NCI-H524 (cell line): ENCODE measurements at places on chromosomes 2 and 18.
A peak's percentile ranks its signal among the peaks of the same experiment; 100 is the strongest.

DNA sequence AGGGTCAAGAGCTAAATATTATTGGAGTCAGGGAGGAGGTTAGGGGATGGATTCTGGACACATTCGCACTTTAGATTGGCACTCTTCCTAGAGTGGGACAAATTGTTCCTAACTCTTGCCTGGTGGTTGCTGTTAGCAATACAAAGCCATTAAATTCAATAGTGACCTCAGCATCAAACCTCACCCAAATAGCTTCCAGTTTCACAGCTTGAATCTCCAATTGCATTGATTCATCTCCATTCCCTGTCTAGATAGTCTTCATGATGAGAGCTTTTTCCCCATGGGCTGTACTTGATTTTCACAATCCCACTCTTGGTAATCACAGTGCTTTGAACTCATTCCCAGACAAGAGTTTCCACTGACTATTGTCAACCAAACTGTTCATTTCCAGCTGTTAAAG is 585.9 kb upstream of the SYT4 start:
- DNase-seq, result no peak

- no peak for DNase-seq
Observed at GRCh38 chr2:219438453-219438852, 3.8 kb downstream of the SPEG start.

GRCh38 chr2:60148716-60149115 is 404.7 kb downstream of the BCL11A start:
- DNase-seq, result no peak

- DNase-seq, result no peak
Observed at GRCh38 chr18:21129566-21130216, 18.1 kb upstream of the ROCK1 start.

- peak; percentile 29 for DNase-seq
Observed at GRCh38 chr2:95312543-95313201, 15.5 kb downstream of the KCNIP3 start.

- peak; percentile 37 for DNase-seq
Observed at GRCh38 chr2:165793779-165794535, at the start of gene GALNT3. TSS of gene GALNT3 (minus strand) at chr2:165794247. CDS start at chr2:165770700, 23,547 bp downstream.

GRCh38 chr2:195531754-195532153 is 125.3 kb upstream of the SLC39A10 start:
- DNase-seq, result no peak

GRCh38 chr2:112152476-112153178 is 14.4 kb downstream of the FBLN7 start:
- DNase-seq, result no peak

DNA sequence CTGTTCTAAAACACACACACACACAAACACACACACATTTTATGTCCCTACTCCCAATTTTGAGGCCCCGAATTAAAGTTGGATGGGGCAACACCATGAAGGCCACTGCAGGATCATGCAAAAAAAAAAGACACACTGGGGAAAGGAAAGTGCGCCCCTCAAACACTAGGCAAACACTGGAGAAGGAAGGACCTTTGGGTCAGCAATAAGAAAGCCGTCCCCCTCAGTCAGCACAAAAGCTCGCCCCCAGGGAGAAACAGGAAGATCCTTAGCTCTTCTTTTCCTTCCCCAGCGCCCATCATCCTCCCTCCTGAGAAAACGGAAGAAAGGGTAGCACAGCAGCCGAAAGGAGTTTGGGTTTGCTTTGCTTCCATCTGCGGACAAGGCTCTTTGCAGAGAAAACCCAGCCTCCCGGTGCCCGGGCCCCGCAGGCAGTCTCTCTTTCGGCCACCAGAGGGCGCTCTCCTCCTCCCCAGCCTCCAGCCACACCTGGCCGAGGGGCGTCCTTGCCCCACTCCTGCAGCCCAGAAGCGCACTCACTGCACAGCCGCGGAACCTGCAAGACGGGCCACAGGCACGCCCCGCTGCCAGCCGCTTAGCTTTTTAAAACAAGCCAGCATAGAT is 248.5 kb downstream of the CDH20 start:
- peak; percentile 46 for DNase-seq

- no peak for DNase-seq
Observed at GRCh38 chr18:62588217-62588616, 65.4 kb downstream of the ZCCHC2 start.

GRCh38 chr2:191878548-191879279 is 31.8 kb upstream of the CAVIN2 start:
- DNase-seq, result no peak

GRCh38 chr2:119753041-119753929 is 6.4 kb upstream of the PTPN4 start:
- peak; percentile 54 for DNase-seq

DNA sequence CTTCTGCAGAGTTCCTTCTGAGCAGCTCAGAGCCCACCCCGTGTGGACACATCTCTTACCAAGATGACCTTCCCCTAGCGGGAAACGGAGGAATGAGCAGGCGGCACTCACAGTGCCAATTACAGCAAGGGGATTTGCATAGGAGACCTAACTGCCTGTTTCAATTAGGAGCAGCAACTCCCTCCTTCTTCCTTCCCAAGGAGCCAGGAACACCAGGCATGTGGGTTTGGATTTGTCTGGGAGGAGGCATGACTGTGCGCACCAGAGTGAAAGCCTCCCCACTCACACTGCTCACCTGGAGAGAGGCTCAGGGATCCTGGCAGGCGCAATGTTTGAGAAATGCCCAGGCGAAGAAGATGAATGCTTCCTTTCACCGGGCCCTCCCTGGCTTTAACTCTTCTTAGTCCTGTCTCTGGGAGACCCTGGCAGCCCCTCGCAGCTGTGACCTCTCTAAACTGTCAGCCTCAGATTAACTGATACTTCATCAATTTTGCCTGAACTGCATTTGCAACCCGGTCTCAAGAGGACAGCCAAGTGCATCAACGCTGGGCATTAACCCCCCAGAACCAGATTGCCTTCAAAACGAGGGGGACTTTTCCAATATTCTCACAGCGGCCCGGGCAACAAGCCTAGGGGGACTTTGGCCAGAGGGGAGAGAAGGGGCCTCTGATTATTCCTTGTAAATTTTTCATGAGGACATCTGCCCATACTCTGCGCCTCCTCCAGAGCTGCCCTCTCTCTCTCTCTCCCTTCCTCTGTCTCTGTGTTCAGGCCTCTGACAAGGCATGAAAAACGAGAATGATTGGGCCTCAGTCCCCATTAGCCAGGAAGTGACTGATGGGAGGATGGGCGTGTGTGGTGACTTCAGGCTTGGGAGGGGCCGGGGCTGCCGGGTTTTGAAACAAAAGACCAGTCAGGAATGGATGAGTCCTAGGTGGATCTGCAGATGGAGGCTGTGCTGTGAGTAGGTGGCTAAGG is 93.8 kb downstream of the CMPK2 start:
- DNase-seq, result peak; percentile 92

DNA sequence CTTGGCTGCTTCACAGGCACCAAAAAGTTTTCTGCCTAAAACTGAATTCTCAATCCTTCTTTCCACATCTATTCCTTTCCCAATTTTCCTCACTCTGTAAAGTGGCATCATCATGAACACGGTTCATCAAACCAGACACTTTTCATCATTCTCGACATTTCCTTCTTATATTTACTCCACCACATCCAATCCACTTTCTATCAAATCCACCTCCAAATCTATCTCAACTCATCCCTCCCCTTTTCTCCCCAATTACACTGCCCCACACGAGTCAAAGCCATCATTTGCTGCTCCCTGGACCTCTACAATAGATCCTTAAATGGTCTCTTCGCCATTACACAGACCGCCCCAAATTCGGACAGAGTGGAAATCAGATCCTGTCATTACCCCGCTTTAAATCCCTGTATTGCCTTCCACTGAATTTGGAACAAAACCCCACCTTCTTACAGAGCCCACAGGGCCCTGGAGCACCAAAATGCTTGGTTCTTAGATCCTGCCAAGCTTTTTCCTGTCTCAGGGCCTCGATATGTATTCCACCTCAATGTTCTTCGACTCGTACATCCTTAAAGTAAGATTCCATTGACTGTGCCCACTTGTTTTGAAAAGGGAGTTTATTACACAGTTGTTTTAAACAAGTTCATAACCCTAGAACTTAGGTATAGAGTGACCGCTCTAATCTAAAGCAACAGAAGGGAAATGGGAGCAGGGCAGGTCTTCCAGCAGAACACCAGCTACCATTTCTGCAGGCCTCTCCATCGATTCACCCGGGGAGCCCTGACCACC is 856 bp downstream of the ACAA2 start:
- DNase-seq, result no peak

GRCh38 chr2:234771980-234772732 is 179.7 kb upstream of the SH3BP4 start:
- peak; percentile 8 for DNase-seq

DNA sequence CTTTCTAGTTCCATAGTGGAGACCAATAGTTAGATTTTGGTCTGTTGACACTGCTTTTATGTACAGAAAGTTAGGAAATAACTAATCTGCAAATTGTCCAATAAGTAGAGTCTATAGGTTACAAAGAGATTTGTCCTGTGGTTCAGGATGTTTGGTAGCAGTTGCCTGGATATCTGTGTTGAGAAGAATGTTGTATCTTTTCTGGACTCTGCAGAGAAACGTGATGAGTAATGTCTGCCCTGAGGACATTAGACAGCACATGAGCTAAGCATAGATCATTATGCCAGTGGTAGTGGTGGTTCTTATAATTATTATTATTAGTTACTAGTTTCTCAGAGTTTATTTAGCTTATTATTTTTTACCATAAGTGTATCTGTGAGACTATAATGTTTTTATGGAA is 65.8 kb downstream of the ANKRD62 start:
- no peak for DNase-seq

DNA sequence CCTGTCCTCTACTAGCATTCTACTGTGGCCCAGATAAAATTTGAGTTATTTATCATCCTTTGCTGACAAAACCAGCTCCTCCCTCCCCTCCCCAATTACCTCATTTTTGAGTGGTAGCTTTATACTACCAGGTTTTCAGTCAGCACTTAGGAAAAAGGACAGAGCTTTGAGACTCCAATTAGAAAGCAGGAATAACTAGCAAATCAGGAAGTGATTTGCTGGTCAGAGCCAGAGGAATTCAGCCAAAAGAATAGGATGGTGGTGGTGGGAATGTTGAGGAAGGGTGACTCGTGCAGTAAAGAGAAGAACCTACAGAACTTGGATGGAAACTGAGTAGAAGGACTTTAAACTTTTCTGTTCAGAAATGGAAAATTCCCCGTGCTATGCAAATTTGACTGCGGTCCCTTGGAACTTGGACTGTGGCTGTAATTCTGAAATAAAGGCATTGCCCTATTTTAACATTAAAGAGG is 3.7 kb downstream of the MYL12B start:
- no peak for DNase-seq

- peak; percentile 66 for DNase-seq
Observed at GRCh38 chr18:77702686-77703085, 453.0 kb downstream of the GALR1 start.

- DNase-seq, result no peak
Observed at GRCh38 chr2:177029501-177029900, 183.1 kb upstream of the HNRNPA3 start.

- DNase-seq, result no peak
Observed at GRCh38 chr2:191247381-191248057, 2.3 kb downstream of the MYO1B start.

GRCh38 chr18:49155410-49155809 is 204.6 kb upstream of the SMAD7 start:
- DNase-seq, result no peak

GRCh38 chr2:118670838-118671237 is 176.6 kb downstream of the EN1 start:
- DNase-seq, result no peak

GRCh38 chr2:10428355-10428754 is 19.8 kb downstream of the ODC1 start:
- no peak for DNase-seq

GRCh38 chr2:216695401-216695821 is at the start of gene IGFBP5:
TSS of gene IGFBP5 (minus strand) at chr2:216695549. CDS start at chr2:216694775, 774 bp downstream.
- DNase-seq, result peak; percentile 71

GRCh38 chr18:50013363-50014138 is 181.4 kb downstream of the MYO5B start:
- DNase-seq, result no peak

DNA sequence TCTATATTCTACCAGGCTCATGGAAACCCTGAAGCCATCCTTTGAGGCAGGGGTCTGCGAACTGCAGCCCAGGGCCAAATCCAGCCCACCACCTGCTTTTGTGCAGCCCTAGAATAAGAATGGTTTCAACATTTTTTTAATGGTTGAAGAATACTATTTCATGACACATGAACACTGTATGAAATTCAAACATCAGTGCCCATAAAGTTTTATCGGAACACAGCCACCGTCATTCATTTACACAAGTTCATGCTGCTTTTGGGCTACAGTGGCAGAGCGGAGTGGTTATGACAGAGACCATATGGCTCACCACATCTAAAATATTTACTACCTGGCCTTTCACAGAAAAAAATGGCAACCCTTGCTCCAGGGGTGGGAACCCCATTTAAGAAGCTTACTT is 124.2 kb upstream of the EPAS1 start:
- DNase-seq, result no peak

DNA sequence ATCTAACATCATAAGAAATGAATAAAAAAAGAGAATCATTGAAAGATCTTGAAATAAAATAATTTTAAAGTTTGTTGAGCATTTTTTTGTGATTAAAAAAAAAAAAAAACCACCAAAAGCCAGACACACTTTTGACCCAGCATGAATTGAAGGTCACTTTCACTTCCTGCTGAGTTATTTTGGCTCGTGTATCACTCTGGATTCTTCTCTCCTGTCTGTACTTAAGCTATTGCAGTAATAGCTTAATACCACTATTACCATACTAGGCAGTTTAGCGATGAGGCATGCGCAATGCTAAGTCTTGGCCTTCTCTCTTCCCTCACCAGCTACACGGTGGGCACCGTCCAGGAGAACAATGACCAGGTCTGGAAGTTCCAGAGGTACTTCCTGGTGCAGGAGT is 54.5 kb upstream of the SPP2 start:
- no peak for DNase-seq

GRCh38 chr2:126586317-126586716 is 69.6 kb upstream of the GYPC start:
- no peak for DNase-seq

- DNase-seq, result no peak
Observed at GRCh38 chr2:146295080-146295670, 1549.7 kb upstream of the ACVR2A start.

DNA sequence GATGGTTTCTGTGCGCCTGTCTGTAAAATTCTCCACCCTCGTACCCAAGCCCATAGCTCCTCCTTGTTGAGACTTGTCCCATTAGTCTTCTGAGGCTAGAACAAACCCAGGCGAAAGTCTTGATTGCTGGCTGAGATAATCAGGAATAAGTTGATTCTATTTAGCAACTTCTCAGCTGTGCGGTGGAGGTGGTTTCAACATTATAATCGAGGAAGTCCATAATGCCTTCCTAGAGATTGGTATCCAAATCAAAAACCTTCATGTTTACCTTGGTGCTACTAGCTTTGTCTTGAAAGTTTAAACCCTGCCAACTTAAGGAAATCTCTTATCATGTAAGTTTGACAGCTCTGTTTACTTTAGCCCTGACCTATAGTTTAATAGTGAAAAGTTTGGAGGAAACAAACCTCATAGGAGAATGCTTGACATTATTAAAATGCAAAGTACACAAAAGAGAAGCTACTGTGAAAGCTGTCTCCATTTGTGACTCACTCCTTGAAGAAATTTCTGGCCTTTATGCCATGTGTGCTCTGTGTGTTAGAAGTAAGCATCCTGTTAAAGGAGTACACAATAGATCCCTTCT is 36.6 kb upstream of the DSC1 start:
- no peak for DNase-seq

GRCh38 chr18:26981360-26982082 is 116.0 kb upstream of the AQP4 start:
- no peak for DNase-seq

- no peak for DNase-seq
Observed at GRCh38 chr2:127085317-127085681, 21.7 kb downstream of the BIN1 start.

GRCh38 chr2:23659773-23660172 is 267.1 kb downstream of the ATAD2B start:
- DNase-seq, result no peak
